Coronary artery (tissue), 2 donors: ENCODE measurements at places on chromosomes 2 and 18.

DNA sequence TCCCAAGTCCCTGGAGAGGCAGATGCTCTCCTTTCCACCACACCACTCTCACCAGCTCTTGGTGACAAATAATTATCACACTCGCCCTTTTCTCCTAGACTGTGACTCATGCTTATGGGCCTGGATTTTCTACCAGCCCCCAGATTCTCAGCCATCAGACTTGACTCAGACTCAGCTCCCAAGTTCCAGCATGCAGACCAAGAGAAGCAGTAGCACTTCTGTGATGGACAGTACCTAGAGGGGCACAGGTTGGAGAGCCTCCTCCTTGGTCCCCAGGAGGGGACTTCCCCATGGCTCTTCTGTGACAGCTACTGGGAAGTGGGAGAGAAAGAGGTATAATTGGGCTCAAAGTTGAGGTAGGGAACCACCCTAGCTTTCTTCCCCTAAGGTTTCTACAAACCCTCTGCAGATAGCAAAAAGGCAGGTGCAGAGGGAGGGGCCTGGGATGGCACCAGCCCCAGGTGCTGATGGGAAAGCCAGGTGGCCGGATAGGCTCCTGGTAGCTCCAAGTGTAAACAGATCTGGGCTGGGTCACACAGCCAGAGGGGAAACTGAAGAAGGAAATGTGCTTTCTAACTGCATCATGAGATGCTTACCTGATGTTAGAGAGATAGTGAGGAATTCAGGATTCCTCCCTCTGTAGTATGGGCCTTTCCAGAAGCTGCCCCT, 4.1 kb downstream of the TCF23 start:
- no peak for DNase-seq

DNA sequence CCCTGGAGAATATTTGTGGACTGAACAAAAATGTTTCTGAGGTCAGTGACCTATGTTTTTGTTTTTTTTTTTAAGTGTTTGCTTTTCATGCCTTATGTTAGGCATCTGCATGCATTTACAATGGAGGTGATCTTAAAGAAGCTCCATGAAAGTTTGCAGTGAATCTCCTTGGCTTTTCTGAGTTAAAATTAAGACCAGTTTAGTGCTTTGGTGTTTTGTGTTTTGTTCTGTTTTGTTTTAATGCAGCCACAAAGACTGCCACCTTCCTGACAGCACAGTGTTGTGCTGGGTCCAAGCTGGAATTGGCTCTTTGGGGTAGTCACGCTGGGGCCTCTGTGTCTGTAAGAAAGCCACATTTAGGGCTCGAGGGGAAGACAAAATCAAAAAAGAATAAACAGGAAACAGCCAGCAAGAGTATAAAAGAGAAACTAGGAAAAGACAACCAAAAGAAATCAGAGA, 396.2 kb downstream of the ARHGAP15 start:
- DNase-seq, result no peak

GRCh38 chr2:54308186-54308585, 52.2 kb upstream of the TSPYL6 start:
- no peak for DNase-seq

DNA sequence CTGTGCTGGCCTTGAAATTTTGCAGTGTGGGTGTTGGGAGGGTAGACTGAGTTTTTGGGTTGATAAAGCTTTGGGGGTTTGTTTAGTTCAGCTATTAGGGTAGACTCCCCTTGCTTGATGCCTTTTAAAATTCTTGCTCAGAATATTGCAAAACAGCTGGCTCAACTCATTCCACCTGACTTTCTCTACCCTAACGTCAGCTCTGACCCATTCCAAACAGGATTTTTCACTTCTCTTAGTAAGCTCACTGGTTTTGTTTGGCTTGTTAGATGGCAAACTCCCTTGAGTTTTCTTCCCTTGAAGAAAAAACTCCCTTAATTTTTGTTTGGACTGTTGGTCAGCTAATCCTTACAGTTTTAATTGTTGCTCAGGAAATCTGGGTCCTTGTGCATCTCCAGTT, 195.1 kb upstream of the DTNA start:
- DNase-seq, result no peak

- no peak for DNase-seq
These were observed 33.1 kb upstream of the LNPK start for GRCh38 chr2:176035013-176035691.

DNA sequence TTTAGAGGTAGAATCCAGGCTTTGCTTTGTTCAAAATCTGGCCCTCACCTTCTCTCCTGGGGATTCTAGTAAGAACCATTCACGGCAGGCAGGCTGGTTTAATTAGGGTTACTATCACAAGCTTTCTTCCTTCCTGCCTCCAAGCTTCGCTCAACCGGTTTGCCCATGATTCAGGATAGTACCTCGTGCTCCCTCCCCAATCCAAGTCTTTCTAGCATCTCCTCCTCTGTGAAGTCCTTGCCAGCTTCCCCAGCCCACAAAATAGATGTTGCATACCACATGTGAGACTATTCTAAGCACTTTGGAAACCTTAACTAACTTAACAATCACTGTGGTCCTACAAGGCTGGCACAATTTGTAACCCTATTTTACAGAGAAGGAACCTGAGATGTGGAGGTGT, 135.1 kb downstream of the SOCS6 start:
- no peak for DNase-seq

- no peak for DNase-seq
These were observed 94.8 kb upstream of the RAB12 start for GRCh38 chr18:8514409-8514808.

DNA sequence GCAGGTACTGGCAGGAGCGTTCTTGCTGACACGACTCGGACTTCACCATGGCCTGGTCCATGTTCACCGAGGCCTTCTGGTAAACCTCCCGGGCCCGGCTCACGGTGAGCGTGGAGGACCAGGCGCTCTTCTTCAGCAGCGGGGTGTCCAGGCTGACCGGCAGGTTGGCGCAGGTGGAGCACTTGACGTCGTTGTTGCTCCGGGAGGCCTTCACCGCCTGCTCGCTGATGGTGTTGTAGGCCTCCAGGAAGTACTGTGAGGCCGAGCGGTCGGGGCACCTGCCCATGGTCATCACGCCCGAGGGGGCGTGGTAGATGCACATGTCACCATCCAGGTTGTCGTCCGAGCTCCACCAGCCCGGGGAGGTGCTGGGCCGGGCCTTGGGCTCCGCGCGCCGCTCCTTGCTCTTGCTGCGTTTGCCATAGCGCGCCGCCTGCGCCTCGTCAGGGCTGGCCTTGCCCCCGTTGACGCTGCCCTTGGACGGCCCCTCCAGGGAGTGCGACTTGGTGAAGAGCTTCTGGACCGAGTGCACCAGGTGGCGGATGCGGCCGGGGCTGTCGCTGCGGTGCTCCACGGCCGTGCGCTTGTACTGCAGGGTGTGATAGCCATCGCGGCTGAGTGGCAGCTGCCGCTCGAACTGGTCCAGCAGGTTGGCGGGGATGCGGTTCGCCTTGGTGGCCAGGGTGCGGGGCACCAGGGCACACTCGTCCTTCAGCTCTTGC, 429.3 kb downstream of the TGIF1 start:
- DNase-seq, result no peak

DNA sequence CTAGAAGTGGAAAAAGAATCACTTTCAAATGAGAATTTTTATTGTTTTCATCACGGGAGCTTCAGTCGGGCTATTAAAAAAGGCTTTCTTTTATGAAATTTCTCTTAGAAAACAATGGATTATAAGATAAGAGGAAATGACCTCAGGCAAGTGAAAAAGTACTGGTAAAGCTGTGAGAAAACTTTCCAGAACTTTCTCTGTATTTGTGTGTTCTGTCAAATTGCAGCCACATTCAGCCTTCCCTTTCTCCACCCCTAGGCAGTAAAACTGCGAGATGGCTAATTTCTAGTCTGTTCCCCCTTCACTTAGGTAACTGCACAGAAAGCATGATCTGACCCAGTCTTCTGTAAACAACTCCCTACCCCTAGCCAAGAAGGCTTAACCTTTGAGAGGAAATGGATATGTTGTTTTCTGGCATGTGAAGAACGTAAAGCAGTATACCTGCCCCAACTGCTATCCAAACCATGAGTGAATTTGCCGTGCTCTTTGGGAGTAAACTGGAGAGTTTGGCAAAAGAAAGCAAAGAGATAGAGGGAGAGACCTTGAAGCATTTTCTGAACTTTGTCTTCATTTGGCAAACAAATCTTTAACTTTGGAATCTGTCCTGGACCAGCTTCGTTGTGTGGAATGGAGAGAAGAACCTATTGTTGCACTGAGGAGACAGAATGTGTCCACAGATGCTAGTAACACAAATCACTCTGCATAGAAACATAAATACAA, 105.4 kb downstream of the ETAA1 start:
- no peak for DNase-seq

GRCh38 chr2:119605096-119605495, 60.8 kb downstream of the CFAP221 start:
- DNase-seq, result no peak

GRCh38 chr2:96369186-96369585, 33.6 kb downstream of the NCAPH start:
- DNase-seq, result no peak

DNA sequence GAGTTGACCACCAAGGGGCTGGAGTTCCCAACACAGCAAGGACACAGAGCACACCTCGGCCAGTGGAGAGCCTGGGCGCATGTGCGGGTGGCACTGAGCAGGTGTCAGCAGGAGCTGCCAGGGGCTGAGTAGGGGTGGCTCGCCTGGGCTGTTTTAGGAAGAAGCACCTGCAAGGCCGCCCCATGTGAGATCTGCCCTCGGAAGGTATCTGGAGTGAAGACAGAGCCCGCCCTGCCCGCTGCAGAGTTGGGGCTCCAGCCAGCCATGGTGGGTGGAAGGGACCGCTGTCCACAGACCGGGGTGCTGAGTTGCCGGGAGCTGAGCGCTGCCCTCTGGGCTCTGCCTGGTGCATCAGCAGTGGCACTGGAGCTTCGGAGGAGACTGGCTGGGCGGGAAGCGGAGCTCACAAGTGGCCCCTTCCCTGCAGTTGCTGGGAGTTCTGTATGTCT, 35.2 kb downstream of the MTERF4 start:
- no peak for DNase-seq

DNA sequence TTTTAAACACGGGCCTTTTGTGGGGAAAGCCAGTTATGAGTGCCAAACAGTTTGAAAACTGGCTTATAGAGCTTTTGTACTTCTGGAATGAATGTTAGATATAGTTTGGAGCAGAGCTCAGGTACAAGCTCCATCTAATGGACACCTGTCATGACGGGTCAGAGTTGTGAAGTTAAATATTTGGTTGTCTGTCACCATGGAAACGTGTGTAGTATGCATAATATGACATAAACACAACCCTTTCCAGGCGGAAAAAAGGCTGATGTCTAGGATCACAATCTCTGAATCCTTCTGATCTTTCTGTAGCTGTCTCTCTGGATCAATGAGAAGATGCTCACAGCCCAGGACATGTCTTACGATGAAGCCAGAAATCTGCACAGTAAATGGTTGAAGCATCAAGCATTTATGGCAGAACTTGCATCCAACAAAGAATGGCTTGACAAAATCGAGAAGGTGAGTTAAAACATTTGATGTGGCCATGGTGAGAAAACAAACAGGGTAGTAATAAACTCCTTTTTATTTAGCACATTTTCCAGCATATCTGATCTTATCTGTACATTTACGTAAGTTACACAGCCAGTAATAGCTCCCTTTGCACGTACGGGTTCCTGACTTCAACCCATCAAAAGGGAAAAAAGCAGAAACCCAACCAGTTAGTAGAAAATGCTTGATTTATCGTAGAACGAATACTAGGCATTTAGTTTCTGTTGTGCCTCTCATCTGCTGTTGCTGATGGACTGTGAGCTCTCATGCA, 80.6 kb upstream of the EML6 start:
- DNase-seq, result no peak

DNA sequence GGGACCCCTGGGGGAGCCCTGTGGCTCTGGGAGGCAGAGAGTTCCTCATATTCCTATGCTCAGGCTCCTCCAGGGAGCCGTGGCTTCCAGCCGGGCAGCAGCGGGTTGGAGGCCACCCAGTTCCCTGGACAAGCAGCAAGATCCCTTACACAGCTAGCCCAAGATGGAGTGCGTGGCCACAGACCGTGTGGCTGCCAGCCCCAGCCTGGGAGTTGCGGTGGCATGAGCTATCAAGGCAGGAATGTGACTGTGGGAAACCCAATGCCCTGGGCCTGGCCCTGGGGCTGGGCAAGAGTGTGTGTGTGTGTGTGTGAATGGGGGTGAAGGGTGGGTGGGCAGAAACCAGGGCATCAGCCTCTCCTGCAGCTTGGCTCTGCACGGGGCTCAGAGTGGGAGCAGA, 130.5 kb downstream of the DYSF start:
- DNase-seq, result no peak

GRCh38 chr2:171330155-171330956, 103.4 kb downstream of the METTL8 start:
- no peak for DNase-seq

- no peak for DNase-seq
These were observed 92.5 kb downstream of the KCNF1 start for GRCh38 chr2:11004199-11004598.

GRCh38 chr2:109253217-109253616, 124.2 kb downstream of the SH3RF3 start:
- DNase-seq, result no peak

DNA sequence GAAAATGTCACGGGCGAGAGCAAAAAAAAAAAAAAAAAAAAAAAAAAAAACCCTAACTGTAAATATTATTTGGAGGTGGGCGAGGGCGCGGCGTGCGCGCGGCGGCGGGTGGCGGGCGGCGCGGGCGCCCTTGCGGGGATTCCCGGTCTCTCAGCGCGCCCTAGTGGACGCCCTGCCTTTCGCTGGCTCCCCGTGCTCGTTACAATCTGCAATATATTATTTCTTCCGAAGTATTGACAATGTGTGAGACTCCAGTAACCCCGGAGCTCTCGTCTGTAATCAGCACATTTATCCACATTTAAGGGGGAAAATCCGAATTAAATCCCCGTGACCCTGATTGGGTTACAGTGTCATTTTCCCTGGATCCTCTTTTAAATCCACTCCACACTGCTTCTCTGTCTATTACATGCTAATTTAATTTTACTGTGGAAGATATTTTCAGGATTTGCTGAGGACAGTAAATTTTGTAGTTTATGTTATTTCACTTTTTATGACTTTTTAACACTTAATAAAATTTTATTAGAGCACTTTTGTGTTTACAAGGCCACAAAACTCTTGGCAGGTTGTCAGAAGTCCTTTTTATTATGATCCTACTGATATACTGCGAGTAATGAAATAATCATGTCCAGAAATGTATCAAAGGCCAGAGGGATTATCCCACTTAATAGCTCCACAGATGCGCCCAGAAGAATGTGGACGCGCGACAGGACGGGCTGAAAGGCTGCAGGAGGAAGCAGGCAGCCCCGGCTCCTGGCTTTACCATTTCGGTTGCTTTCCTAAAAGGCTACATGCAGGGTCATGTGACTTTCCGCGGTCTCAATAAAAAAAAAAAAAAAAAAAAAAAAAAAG, 369.1 kb downstream of the MTX2 start:
- no peak for DNase-seq

DNA sequence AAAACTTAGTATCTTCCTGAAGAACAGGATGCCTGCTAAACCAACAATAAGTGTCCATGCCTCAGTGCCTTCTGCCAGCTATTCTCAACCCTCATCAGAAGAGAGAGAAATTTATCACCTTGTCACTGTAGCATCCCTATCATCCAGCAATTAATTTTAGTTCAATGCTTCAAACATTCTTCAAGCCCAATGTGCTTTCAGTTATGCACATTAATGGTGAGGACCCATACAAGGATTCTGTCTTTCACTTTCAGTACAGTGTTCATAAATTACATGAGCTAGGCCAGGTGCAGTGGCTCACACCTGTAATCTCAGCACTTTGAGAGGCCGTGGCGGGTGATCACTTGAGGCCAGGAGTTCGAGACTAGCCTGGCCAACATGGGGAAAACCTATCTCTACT, 47.0 kb upstream of the MSH6 start:
- no peak for DNase-seq

- DNase-seq, result no peak
These were observed 18.7 kb upstream of the DYTN start for GRCh38 chr2:206736935-206737334.
